ENCODE measurements at places on chromosomes 16 and 17.

- no peak overlapping the region for H3K27ac ChIP-seq
- H3K4me1 ChIP-seq: no peaks in the 10 kb centered on the region
- H3K36me3 ChIP-seq: no peaks in the 10 kb centered on the region
- no peak overlapping the region for H3K4me3 ChIP-seq
- DNase-seq: no peak
Measured at GRCh38 chr17:81096741-81097133, 61.8 kb downstream of the BAIAP2 start.

DNA sequence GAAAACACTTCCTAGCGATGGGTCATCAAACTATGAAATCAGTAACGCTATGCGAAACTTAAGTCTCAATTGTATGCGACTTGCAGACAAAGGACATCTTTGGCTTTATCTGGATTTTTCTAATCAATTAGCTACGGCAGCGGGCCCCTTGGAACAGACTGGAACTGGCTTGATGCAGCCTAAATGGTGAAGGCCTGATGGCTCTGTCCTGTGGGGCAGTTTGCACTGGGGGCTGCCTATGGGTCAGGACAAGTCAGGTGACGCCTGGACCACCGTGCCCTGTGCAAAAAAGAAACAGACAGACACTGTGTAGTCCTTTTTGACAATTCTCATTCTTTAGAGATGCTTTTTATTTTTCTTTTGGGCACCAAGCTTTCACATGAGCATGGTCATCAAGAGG, 22.0 kb downstream of the MTHFSD start:
- peaks cover under 1% of the 10 kb centered on the region for H3K36me3 ChIP-seq
- H3K27ac ChIP-seq: no peak overlapping the region
- no peaks in the 10 kb centered on the region for H3K27me3 ChIP-seq
- DNase-seq: no peak
- no peaks in the 10 kb centered on the region for H3K4me1 ChIP-seq

DNA sequence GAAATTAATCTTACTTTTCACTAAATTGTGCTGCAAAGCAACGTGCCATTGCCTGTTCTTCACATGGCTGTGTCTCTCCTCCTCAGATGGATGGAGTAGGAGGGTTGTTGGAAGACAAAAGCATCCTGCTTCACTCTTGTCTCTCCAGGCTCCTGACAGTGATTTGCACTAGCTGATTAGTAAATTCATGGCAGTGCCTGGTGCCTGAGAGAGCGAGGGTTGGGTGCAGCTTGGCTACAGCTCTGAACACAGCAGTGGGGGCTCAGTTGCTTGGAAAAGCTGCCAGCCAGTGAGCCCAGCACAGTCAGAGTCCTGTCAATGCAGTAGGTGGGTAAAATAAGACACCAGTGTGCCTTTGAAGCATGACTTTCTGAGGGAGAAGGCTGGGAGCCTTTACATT, 37.4 kb downstream of the CDH13 start:
- DNase-seq: no peak
- H3K27me3 ChIP-seq: peaks cover 9% of the 10 kb centered on the region
- no peak overlapping the region for H3K27ac ChIP-seq
- no peaks in the 10 kb centered on the region for H3K4me1 ChIP-seq
- H3K4me3 ChIP-seq: no peak overlapping the region
- no peaks in the 10 kb centered on the region for H3K36me3 ChIP-seq

DNA sequence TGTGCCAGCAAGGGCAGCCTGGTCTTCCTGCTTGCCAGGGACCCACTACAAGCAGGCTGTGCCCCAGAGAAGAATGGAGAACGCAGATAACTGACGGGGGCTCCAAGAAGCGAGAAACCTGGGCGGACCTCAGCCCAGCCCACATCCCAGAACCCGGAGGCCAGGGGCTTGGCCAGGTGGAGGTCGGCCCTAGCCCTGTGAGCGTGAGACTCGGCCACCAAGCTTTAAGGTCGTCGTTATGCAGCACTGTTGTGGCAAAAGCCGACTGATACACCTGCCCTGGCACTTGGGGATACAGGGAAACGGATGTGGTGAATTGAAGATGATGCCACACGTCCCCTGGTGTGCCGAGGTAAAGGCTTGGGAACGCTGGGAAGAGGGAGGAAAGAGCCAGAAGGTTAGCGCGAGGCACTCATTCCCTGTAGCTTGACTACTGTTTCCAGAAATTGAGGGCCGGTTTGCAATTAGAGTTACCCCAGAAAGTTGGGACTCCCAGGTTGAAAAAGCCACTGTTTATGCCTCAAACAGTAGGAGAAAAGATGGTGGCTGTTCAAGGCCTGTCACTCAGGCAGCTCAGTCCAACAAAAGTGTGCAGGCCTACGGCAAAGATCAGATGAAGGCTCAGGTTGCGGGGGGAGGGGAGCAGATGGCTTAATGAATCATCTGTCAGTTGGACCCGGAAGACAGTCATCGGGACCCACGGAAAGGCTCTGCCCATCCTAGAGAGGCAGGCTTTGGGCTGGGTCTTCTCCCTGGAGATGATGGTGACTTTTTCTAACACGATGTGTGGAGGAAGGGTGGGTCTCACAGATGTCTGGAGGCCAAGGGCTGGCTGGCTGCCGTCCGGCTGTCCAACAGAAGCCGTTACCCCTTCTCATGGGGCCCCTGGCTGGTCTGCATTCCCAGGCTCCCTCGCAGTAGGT, 45.6 kb upstream of the BAHCC1 start:
- DNase-seq: peak; percentile 46
- H3K4me3 ChIP-seq: no peak overlapping the region
- H3K27ac ChIP-seq: peak overlapping the region; percentile 70
- peaks cover 35% of the 10 kb centered on the region for H3K4me1 ChIP-seq
- H3K27me3 ChIP-seq: no peaks in the 10 kb centered on the region
- H3K36me3 ChIP-seq: no peaks in the 10 kb centered on the region

DNA sequence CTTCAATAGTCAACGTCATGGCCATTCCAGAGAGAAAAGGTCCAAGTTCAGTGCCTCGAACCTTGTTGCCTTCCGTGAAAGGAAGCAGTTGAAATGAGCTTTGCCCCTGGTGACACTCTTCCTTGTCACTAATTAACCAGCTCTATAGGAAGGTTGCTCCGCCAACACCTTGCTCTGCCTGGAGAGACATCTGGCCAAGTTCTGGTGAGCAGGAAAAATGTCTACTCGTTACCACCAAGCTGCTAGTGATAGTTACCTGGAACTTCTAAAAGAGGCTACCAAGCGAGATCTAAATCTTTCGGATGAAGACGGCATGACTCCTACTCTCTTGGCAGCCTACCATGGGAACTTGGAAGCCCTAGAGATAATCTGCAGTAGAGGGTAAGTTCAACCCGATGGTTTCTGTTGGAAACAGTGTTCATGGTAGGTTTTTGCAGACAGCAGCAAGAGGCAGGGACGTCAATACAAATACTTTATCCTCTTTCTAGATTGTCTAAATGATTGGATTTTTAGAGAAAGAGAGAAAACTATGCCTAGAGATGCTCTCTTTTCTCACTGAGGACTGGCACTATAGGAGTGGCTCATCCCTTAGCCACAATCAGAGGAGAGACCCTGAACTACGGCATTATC, at the start of gene ANKS4B:
Gene ANKS4B, plus strand, starts transcription at position 179 of the 630 bp plus-strand sequence. Its CDS starts 39 bp downstream, at position 218.
- H3K27me3 ChIP-seq: no peaks in the 10 kb centered on the region
- H3K36me3 ChIP-seq: no peaks in the 10 kb centered on the region
- H3K27ac ChIP-seq: no peak within 1 kb of the TSS
- H3K4me1 ChIP-seq: peaks cover 3% of the 10 kb centered on the region
- peak within 1 kb of the TSS; percentile 22 for H3K4me3 ChIP-seq
- peak; percentile 28 for DNase-seq

- no peak overlapping the region for H3K27ac ChIP-seq
- DNase-seq: no peak
- no peaks in the 10 kb centered on the region for H3K36me3 ChIP-seq
- no peaks in the 10 kb centered on the region for H3K27me3 ChIP-seq
- H3K4me1 ChIP-seq: no peaks in the 10 kb centered on the region
Measured at GRCh38 chr17:8922451-8922850, 43.1 kb downstream of the PIK3R5 start.

- no peak overlapping the region for H3K4me3 ChIP-seq
- peaks cover 3% of the 10 kb centered on the region for H3K4me1 ChIP-seq
- H3K36me3 ChIP-seq: no peaks in the 10 kb centered on the region
- H3K27ac ChIP-seq: no peak overlapping the region
Measured at GRCh38 chr17:77203846-77204245, 63.1 kb downstream of the SEC14L1 start.

DNA sequence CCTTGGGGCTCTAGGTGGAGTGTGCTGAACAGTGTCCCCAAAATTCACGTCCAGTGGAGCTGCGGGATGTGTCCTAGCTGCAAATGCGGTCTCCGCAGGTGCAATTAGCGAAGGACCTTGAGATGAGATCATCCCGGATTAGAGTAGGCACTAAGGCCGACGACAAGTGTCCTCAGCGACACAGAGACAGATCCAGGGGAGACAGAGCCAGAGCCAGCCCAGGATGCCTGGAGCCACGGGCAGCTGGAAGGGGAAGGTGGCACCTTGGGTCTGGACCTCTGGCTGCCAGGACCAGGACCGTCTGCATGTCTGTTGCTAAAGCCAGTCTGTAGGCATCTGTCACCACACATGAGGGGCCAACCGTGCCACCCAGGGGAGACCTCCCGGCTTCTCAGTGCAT, 24.5 kb downstream of the SLC7A5 start:
- H3K4me1 ChIP-seq: no peaks in the 10 kb centered on the region
- no peaks in the 10 kb centered on the region for H3K27me3 ChIP-seq
- no peaks in the 10 kb centered on the region for H3K36me3 ChIP-seq
- H3K4me3 ChIP-seq: no peak overlapping the region

DNA sequence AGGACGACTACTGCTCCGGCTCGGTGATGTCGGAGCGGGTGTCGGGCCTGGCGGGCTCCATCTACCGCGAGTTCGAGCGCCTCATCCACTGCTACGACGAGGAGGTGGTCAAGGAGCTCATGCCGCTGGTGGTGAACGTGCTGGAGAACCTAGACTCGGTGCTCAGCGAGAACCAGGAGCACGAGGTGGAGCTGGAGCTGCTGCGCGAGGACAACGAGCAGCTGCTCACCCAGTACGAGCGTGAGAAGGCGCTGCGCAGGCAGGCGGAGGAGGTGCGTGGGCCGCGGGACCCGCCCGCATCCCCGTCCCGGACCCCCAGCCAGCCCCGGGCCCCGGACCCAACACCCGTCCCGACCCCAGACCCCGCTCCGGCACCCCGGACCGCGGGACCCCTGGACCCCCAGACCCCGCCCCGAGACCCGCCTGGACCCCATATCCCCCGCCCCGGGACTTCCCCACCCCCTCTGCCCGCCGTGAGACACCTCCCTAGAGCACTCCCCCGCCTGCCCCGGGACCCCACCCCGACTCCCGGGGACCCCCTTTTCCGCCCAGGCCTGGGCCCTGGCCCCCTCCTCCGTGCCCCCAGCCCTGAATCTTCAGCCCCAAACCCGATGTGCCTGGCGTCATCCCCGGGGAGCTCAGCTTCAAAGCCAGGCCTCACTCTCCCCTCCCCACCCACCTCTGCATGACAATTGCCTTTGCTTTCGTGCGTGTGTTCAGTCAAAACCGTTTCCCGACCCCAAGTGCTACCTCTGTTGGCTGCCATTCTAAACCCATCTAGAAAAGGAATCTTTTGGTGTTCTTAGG, 594 bp downstream of the MAPK8IP3 start:
- H3K36me3 ChIP-seq: peaks cover 9% of the 10 kb centered on the region
- H3K4me3 ChIP-seq: peak overlapping the region; percentile 95
- H3K27ac ChIP-seq: peak overlapping the region; percentile 85
- no peaks in the 10 kb centered on the region for H3K27me3 ChIP-seq
- no peak for DNase-seq

DNA sequence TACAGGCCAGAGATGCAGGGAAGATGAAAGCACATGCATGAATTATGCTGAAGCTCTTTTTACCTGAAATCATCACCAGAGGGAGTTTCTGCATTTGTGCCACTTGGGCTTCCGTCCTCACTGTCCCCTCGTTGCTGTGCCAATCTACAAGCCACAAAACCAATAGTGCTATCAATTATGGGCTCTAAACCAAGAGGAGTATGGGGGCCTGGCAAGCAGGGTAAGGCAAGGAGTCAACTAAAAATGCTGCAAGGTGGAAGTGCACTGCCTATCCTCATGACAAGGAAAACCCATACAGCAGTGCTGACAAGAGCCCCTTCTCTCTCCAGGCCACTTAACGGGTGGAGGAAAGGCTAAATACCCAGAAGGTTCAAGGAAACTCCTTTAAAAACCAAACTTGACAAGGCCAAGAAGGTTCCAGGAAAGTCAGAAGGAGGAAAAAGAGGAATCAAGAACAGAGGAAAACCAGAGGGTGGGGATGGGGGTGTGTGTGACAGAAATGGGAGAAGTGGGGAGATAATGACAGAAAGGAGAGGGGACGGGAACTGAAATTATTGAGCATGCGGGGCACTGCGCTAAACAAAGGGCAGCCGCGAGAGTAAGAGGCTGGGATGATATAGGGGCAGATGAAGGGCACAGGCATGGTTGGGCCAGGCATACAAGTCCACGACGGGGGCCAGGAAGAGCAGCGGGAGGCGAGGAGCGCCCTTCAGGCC, 674 bp downstream of the C17orf75 start:
- no peak for DNase-seq
- no peaks in the 10 kb centered on the region for H3K4me1 ChIP-seq

- peak; percentile 85 for DNase-seq
- H3K36me3 ChIP-seq: no peaks in the 10 kb centered on the region
- peak overlapping the region; percentile 53 for H3K4me3 ChIP-seq
Measured at GRCh38 chr17:17205368-17206123, 587 bp downstream of the PLD6 start.

DNA sequence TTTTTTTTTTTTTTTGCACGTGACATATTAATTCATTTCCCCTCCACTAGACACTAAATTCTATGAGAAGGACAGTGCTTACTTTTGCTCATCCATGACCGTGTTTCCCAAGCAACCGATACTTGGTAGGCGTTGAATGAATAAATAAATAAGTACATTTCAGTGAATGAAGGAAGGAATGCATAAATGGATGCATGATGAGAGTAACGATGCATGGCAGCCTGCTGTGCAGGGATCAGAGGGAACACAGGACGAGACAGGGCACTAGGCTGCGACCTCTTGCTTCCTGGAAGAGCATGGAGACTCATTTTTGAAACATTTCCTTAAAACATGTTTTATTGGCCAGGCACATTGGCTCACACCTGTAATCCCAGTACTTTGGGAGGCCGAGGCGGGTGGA, 84.2 kb downstream of the UTP18 start:
- H3K36me3 ChIP-seq: no peaks in the 10 kb centered on the region
- H3K4me1 ChIP-seq: no peaks in the 10 kb centered on the region
- H3K27ac ChIP-seq: no peak overlapping the region
- no peak overlapping the region for H3K4me3 ChIP-seq
- no peaks in the 10 kb centered on the region for H3K27me3 ChIP-seq
- no peak for DNase-seq

DNA sequence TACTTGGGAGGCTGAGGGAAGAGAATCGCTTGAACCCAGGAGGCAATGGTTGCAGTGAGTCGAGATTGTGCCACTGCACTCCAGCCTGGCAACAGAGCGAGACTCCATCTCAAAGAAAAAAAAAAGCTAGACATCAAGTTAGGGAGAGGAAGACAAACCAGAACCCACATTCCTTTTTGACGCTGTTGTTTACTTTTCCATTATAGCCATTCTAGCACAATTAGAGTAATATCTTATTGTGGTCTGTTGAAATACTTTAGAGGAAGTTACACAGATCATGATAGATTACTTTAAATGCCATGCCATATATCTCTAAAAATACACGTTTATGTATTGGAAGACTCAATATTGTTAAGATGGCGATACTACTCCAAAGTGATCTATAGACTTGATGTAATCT, 16.5 kb upstream of the ABCC1 start:
- no peak overlapping the region for H3K27ac ChIP-seq
- H3K4me1 ChIP-seq: no peaks in the 10 kb centered on the region
- no peaks in the 10 kb centered on the region for H3K27me3 ChIP-seq
- H3K4me3 ChIP-seq: no peak overlapping the region

GRCh38 chr17:263271-263670, 81.8 kb upstream of the DOC2B start:
- H3K4me1 ChIP-seq: no peaks in the 10 kb centered on the region
- no peaks in the 10 kb centered on the region for H3K27me3 ChIP-seq
- no peak overlapping the region for H3K4me3 ChIP-seq

GRCh38 chr17:51640108-51640622, 379.8 kb downstream of the UTP18 start:
- no peak overlapping the region for H3K27ac ChIP-seq
- no peaks in the 10 kb centered on the region for H3K4me1 ChIP-seq
- H3K4me3 ChIP-seq: no peak overlapping the region

Measured in pancreas (tissue), 10 donors.